ACHN (cell line): ENCODE measurements at places on chromosomes 3 and 15.

GRCh38 chr15:68298336-68298735, 20.8 kb downstream of the FEM1B start:
- no peak for DNase-seq

DNA sequence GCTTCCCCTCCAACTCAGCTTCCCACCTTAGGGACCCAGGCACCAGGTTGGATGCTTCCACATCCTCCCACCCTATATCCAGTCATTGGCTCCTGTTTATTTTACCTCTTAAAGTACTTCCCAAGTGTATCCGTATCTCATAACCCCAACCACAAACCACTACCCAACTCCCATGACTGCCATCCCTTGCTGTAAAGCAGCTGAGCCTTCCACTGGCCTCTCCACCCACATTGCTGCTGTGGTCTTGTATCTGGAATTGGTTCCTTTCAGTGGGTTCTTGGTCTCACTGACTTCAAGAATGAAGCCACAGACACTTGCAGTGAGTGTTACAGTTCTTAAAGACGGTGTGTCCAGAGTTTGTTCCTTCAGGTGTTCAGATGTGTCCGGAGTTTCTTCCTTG, 79.8 kb upstream of the HRH1 start:
- DNase-seq: no peak

GRCh38 chr15:63593705-63594671, 3.2 kb upstream of the FBXL22 start:
- no peak for DNase-seq

GRCh38 chr15:99818872-99819271, 85.6 kb upstream of the LYSMD4 start:
- no peak for DNase-seq

GRCh38 chr3:49665822-49666519, 8.2 kb upstream of the APEH start:
- DNase-seq: no peak

GRCh38 chr3:125119752-125120378, 64.1 kb upstream of the HEG1 start:
- DNase-seq: no peak

GRCh38 chr3:156816091-156816793, 9.9 kb upstream of the LEKR1 start:
- no peak for DNase-seq

DNA sequence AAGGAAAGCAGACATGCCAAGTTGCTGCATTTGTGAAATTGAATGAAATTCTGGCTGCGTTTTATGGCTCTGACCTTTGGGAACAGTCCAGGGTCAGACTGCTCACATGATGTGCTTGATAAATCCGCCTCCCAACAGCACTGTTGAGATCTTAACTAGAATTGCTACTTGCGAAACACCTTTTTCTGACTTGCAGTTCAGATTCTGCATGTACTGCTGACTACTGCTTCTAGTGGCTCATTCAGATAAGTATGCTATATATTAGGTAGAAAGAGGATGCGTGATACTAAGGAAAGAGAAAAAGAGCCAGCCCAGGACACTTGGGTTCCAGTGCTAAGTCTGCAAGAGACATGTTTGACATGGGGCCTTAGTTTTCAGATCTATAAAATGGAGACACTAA, 129.4 kb downstream of the LPP start:
- DNase-seq: no peak

- no peak for DNase-seq
Measured at GRCh38 chr3:72080095-72080494, 295.1 kb upstream of the PROK2 start.

- no peak for DNase-seq
Measured at GRCh38 chr3:29525254-29525881, 244.5 kb downstream of the RBMS3 start.

GRCh38 chr3:64612082-64612860, 75.5 kb downstream of the ADAMTS9 start:
- DNase-seq: no peak

DNA sequence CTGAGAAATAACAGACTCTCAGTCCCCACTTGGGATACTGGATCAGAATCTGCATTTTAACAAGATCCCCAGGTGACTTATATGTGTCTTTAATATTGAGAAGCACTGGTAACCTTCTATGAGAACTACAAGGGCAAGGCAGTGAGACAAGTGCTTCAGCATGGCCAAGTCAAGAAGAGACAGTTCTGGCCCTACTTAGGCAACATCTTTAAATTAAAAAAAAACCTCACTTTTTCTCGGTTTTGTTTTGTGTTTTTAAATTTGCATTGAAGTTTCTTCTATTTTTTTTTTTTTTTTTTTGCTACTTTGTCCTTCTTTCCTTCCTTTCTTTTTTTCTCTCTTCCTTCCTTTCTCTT, 42.5 kb upstream of the SPTSSB start:
- DNase-seq: no peak

DNA sequence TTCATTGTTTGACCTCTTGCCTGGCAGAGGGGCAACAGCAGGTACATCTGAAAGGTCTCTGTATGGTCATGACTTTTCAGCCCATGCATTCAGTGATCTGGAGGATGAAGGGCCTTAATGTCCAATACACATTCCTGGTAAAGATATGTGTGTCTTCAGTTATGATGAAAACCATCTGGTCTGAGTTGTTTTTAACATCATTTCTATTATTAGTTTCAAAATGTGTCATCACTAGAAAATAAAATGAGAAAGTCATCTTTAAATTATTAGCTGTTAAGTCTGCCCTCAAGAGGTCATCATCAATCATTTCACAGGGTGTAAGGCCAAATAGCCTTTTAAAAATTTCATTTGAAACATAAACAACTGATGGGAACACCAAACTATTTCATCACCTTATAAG, 92.1 kb upstream of the PLSCR4 start:
- DNase-seq: no peak

DNA sequence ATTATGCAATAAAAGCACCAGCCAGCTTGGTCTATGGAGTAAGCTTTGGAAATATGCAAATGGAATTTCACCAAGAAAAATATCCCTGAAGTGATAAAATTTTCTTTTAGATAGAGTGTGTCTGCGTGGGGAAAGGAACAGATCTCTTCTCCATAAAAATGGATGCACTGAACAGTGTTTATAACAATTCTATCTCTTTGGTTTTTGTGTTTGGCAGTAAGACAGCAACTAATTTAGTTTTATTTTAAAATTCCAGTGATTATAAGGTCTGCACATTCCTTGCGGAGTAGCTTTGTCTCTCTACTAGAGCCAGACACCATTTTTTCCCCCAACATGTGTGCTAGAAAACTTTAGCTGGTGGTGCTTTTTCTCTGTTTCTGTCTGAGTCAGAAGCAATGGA, 712.4 kb downstream of the GRM7 start:
- DNase-seq: no peak

DNA sequence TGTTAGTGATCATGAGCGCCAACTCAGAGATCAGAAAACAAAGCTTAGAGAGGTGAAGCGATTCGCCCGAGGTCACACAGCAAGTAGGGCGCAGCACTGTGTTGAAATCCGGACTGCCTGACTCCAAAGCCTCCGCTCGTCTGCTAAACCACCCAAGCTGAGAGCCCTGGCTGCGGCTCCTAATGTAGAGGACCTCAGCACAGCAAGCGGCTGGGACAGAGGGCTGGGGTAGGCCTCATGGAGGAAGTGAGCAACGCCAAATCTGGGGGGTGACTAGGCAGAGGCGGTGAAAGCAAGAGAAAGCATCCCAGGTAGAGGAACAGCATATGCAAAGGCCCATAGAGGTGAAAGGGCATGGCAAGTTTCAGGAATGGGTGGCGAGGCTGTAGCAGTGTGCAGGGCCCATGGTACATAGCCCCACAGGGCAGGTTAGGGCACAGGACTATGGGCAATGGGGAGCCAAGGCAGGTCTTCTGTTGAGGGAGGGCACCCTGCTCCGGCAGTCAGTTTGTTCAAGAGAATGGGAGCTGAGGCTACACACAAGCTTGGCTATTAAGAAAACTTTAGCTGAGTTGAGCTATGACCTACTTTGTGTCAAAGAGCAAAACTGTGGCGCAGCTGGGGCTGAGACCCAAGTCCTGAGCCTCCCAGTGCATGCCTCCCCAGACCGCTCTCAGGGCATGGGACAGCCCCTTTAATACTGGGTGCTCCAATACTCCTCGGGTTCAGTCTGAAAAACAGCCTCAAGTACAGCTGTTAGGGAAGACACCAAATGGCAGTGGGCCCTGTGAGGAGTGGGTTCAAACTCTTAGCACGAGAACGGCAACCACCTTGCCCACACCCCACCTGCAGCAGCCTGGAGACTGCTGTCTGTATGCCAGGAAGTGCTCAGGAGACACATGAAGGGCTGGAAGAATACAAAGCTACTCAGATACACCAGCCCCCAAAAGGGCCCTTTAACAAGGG, 988 bp upstream of the CFAP92 start:
- DNase-seq: no peak

GRCh38 chr3:1442271-1442670, 349.4 kb downstream of the CNTN6 start:
- no peak for DNase-seq

DNA sequence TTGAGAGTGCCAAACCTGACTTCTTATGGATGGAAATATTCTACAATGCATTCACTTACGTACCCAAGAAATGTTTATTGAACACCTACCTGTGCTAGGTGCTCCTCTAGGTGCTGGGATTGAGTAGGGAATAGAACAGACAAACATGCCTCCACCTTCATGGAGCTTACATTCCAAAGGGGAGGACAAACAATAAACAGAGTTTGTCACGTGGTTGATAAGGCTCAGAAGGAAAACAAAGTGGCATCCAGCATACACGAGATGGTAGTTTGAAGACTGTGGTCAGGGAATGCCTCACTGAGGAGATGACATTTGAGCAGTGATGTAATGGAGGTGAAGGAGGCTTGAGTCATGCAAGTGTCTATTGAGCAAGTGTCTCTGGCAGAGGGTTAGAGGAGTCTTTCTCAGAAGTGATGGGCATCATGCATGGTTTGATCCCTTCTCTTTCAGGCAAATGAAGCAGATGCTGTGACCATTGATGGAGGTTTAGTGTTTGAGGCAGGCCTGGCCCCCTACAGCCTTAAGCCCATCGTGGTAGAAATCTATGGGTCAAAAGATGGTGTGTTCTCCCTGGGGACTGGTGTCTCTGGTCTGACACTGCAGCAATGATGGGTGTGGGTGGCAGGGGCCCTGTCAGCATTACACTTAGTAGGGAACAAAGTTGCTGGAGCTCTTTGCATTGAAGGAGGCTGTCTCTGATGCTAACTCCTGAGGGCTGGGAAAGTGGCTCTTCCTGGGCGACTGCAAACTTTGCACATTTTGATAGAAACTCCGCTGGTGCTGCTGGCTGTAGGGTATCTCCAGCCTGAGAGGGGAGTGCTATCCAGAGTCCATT, 29.7 kb upstream of the TOPBP1 start:
- DNase-seq: no peak

DNA sequence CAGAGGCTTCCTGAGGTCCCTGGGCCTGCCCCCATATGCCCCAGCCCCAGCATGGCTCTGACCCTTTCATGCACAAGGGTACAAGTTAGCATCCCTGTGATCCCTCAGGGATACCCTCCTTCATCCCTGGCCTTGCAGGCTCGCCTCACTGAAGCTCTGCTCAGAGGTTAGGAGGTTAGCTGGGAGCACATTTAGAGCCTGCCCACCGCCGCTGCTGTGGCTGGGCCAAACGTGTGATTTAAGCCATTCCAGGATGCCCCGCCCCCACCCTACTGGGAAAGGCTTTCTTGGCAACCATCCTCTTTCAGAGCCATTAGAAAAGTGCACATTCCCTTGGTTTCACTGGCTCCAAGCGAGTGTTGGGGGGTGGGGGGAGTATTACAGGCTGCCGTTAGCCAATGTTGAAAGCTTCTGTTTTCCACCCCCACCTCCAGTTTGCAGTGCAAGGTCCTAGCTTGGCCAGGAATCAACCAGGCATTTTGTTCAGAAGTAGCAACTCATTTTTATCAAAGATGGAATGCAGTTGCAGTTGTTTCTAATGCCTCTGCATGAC, 6.3 kb upstream of the HES1 start:
- no peak for DNase-seq

DNA sequence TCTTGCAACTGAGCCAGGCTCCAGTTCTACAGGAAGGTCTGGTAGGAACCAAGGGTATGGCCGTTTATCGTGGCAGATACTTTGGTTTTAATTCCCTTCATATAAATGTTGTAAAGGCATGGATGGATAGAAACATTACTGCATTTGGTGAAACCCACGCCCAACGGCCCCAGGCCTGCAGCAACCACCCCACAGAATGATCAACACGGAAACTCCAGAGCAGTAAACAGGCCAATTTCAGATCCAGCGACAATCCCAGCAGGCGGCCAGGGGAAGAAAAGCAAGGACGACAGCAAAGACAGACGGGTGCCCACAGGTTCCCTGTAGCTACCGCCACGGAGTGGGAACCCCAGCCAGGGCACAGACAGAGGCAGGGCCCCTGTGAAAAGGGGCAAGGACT, 32.6 kb upstream of the PCSK6 start:
- DNase-seq: no peak

GRCh38 chr3:69712933-69713332, 26.3 kb upstream of the MITF start:
- no peak for DNase-seq

- no peak for DNase-seq
Measured at GRCh38 chr3:174431717-174432116, 427.4 kb upstream of the NAALADL2 start.

GRCh38 chr3:113747283-113748046, 630 bp downstream of the ATP6V1A start:
- peak; percentile 13 for DNase-seq

GRCh38 chr15:75028991-75029377, 5.6 kb downstream of the PPCDC start:
- DNase-seq: no peak

DNA sequence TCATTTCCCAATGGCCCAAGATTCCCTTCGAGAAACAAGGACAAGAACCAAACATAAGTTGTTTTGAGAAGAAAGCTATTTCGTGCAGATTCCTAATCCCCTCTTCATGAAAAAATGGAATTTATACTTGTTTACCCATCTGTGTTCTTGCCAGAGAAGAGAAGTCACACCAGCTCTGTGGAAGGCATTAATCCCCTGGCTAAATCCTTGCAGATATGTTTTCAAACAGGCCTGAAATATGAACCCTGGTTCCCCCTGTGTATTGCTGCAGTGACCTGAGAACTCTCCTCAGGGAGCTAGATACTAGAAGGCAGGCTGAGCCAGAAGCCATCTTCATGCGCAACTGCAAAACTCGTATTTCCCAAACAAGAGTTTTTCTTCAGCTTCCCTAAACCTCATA, 337.7 kb downstream of the NEK10 start:
- DNase-seq: no peak

DNA sequence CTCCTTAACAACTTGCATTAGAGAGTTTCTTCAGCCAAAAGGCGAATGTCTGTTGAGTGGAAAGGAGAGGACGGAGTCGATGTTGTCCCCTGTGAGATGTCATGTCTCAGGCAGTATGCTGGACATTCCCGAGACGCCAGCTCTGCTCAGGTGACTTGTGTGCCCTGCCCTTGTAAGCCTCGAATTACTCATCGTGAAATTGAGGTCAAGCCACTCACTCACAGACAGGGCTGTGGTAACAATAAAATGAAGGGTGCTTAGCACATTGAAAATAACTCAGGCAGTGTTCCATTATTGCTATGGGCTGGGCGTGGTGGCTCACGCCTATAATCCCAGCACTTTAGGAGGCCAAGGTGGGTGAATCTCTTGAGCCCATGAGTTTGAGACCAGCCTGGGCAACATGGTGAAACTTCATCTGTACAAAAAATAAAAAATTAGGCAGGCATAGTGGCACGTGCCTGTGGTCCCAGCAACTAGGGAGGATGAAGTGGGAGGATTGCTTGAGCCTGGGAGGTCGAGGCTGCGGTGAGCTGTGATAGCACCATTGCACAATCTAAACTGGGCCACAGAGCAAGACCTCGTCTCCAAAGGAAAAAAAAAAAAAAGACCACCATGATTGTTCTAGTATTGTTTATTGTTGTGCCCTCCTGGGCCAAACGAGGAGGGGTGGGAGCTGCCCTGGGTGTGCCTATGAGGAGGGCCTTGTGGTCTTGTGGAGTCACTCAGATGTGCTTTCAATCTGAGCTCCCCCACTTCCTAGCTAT, 214.4 kb downstream of the THSD4 start:
- no peak for DNase-seq
